NCI-H748 treated with DMSO at 0.1 percent for 48 hours (cell line): ENCODE measurements at places on chromosomes 1 and 21.

GRCh38 chr1:66384258-66384921 is 149.6 kb upstream of the SGIP1 start:
- DNase-seq, result no peak

GRCh38 chr21:42530167-42530518 is 16.5 kb downstream of the SLC37A1 start:
- no peak for DNase-seq

- DNase-seq, result no peak
These were observed 10.6 kb downstream of the EFCAB7 start for GRCh38 chr1:63533931-63534330.

GRCh38 chr1:113904293-113904673 is 316 bp downstream of the AP4B1 start:
- peak; percentile 68 for DNase-seq

DNA sequence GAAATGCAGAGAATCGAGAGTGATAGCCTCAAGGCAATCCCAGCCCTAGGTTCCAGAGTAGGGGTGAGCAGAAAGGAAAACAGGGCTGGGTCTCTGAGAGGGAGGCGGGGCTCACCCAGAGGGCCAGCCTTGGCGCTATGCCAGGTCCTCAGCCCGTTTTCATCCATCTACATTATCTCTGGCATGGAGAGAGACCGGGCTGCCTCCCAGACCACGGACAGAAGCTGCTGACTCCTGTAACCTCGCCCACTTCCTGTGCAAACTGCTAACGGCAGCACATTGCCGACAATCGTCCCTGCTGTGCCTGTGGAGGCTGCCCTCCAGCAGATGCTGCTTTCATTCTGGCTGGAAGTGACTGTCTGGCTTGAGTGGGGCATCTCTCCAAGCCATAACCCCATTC is 569.1 kb downstream of the NPHP4 start:
- DNase-seq, result peak; percentile 88

GRCh38 chr21:35096959-35097358 is 47.9 kb upstream of the RUNX1 start:
- DNase-seq, result no peak

- peak; percentile 75 for DNase-seq
These were observed 195.0 kb upstream of the OLFM3 start for GRCh38 chr1:102191723-102192122.
